CD4-positive, alpha-beta T cell treated with Interleukin-12 subunit alpha and Interleukin-12 subunit beta, for 1 hour (primary cell): ENCODE measurements at places on chromosomes 4 and X.

GRCh38 chr4:73396304-73396703 is 7.8 kb upstream of the ALB start:
- no peak for DNase-seq

GRCh38 chr4:74632634-74633033 is 161.7 kb downstream of the BTC start:
- DNase-seq, result peak; percentile 39

GRCh38 chrX:137215467-137215866 is 181.7 kb upstream of the GPR101 start:
- no peak for DNase-seq

- no peak for DNase-seq
Observed at GRCh38 chr4:61638591-61638990, 438.5 kb downstream of the ADGRL3 start.

DNA sequence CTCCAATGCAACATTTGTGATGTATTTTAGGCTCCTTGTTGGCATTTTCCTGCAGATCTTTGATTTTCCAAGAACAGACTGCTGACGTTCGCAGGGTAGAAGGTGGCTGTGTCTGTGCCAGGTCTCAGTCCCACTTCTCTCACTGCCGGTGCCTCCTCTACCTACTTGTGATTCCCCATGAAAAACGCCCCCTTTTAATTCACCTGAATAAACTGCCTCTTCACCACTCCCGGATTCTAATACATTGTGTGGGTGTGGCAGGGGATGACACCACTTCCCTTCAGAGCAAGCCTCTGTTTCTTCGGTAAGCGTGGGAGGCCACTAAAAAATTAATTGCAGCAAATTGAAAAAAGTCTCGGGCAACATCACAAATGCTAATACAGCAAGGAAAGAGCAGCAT is 96.1 kb upstream of the FAM9B start:
- no peak for DNase-seq

- DNase-seq, result no peak
Observed at GRCh38 chr4:45992728-45993127, 131.1 kb downstream of the GABRG1 start.

DNA sequence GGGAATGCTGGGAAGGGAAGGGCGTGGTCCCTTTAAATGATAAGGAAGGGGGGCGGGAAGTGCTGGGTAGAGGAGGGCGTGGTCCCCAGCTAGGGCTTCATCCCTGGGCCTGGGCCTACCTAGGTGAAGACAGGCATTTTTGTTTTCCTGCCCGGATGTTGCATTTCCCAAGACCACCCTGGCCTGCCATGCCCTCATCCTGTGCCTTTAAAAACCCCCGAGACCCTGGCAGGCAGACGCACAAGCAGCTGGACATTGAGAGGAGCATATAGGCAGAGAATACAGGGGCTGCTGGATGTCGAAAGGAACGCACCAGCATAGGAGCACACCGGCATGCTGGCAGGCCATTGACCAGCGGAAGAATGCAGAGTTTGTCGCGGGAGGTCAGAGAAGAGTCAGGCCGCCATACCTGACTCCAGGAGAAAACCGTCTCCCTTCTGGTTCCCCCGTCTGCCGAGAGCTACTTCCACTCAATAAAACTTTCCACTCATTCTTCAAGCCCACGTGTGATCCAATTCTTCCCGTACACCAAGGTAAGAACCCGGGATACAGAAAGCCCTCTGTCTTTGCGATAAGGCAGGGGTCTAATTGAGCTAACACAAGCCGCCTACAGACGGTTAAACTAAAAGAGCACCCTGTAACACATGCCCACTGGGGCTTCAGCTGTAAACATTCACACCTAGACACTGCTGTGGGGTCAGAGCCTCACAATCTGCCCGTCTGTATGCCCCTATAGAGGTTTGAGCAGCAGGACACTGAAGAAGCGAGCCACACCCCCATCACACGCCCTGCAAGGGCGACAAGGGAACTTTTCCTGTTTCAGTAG is 2.9 kb upstream of the AGA start:
- no peak for DNase-seq

DNA sequence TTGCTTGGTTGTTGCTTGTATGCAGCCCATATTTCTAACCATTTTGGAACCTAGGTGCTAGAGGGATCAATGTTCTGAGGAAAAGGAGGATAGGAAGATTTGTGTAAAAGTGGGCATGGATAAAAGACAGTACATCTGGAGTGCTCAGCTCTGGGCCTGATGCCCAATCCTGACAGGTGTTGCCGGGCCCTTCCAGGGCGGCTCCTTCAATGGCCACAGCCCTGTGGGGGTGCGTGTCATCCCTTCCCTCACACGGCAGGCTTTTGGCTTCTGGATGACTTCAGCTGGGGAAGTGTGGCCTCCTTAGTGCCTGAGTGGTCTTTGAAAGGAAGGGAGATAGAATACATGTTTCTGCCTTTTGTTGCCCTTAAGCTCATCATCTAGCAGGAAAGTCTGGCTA is 47.2 kb downstream of the NELFA start:
- DNase-seq, result no peak

DNA sequence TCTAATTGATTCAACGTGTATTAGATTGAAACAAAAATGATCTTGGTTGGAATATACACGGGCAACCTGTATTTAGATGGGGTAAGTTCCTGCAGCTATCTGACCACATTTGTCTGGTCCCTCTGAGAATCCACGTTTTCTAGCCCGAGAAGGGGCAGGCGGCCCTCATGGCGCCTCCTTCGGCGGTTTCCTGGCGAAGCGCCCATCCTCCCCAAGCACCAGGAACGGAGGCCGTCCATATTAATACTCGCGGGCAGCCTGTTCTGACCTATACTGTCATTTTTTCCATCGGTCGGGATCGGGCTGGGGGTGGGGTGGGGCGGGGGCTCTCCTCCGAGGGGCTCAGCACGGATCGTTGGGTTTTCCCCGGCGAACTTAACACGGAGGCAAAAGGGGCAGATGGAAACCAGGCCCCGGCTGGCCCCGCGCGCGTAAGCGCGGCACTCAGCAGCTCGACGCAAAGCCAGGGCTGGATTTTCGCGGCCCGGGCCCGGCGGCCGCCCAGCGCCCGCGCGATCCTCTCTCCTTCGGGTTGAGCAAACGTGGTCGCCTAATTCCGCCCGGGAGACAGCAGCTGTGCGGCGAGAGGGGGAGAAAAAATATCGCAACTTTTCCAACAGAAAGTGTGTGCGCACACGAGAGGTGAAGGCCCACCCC is 77.2 kb upstream of the BCOR start:
- DNase-seq, result peak; percentile 47

- DNase-seq, result no peak
Observed at GRCh38 chr4:36321176-36321575, 39.8 kb downstream of the DTHD1 start.

DNA sequence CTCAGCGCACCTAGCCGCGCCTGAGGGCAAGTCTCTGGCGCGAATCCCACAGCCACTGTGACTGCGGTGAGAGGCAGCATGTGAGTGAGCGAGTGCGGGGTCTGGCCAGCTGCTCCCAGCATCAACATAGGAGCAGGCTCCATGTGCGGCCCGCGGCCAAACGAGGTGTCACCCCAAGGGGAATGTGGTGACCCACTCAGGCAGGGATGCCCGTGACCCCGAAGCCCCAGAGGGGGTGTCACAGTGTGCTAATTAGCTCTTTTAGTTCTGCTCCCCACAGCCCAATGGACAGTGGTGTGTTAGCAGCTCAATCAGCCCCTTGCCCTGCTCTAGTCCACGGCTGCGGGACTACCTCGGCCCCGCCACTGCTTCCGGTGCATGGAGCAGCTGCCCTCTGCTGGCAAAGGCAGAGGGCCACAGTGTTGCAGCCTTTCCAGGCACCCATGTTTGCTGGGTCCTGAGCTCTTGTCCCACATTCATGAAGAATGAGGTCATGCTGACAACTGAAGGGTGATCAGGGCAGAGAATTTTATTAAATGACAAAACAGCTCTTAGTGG is 61.4 kb downstream of the AGA start:
- no peak for DNase-seq

DNA sequence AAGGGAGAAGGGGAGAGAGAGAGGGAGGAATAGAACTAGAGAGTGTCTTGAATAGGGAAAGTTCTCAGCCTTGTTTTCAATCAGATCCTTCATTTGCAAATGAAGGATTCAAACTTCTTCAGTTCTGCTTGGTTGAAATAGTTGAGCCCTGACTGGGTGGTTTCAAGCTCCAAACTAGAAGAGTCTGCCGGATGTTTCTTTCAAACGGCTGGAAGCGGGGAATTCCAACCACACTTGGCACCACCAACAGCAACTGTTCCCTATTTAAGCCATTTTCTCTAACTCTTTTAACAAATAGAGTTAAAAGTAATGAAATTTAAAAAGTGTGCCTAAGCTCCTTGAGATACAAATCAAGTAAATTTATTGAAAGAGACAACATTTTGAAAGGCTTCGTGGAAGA is 67.5 kb upstream of the DDX60 start:
- DNase-seq, result no peak

- DNase-seq, result no peak
Observed at GRCh38 chr4:128379860-128380259, 92.2 kb upstream of the PGRMC2 start.

GRCh38 chr4:138981930-138982390 is 33.6 kb upstream of the NOCT start:
- DNase-seq, result no peak

- DNase-seq, result peak; percentile 0
Observed at GRCh38 chrX:147803948-147804347, 107.8 kb upstream of the FMR1 start.

DNA sequence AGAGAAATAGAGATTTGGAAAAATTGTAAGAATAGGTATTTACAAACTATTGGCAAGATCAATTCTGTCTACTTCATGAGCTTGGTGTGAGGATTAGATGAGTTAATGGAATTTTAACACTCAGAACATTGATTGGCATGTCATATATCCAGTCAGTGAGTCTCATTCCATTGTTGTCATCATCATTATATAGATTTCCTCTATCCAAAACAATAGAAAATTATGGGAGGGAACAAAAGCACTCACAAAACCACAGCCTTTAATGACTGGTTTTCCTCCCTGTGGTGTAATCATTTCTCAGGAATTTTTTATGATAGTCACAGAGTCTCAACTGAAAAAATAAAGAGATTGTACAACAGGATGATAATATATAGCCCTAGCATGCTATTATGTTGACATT is 21.1 kb downstream of the KLHL5 start:
- no peak for DNase-seq

DNA sequence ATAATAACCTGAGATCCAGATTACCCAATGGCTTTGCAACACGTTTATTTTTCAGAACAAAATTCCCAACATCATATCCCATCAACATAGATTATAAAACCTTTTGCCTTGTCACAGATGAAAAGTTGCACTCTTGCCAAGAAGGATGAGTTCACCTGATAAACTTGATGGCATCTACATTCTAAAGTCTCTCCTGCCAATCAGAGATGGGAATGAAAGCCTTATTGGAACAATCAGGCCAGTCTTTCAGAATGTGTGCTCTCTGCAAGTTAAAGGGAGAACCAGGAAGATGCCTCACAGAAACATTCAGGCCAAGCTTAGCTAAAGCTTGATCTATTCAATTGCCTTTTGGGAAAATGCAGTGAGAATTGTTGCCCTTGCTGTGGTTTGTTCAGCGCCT is 1.3 kb downstream of the LPAR4 start:
- no peak for DNase-seq

- no peak for DNase-seq
Observed at GRCh38 chr4:108920395-108921087, 157.7 kb upstream of the ETNPPL start.

DNA sequence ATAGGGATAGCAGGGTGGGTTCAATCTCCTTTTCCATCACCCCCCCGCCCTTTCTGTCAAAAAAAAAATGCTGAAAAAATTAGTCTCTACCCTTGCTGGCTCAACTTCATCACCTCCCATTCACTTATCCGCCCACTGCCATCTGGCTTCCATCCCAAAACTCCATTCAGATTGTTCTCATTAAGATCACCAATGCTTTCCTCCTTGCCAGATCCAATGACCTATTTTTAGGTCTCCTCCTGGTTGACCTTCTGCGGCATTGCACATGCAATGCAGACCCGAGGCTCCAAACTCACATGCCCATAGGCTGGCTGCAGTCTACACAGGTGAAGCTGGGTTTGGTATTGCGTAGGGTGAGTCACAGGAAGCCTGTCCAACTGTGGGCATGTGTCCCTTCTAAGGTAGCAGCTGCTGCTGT is 21.1 kb upstream of the STIM2 start:
- DNase-seq, result no peak

GRCh38 chr4:6939761-6940743 is 30.4 kb downstream of the TBC1D14 start:
- DNase-seq, result no peak

GRCh38 chr4:37567836-37568235 is 118.3 kb downstream of the RELL1 start:
- no peak for DNase-seq

- no peak for DNase-seq
Observed at GRCh38 chr4:15420642-15421041, 7.2 kb upstream of the C1QTNF7 start.

GRCh38 chr4:78024085-78024484 is 33.0 kb upstream of the FRAS1 start:
- no peak for DNase-seq

- peak; percentile 2 for DNase-seq
Observed at GRCh38 chr4:26719954-26720552, 136.2 kb downstream of the TBC1D19 start.

GRCh38 chr4:62487016-62487415 is 1286.9 kb downstream of the ADGRL3 start:
- DNase-seq, result no peak

DNA sequence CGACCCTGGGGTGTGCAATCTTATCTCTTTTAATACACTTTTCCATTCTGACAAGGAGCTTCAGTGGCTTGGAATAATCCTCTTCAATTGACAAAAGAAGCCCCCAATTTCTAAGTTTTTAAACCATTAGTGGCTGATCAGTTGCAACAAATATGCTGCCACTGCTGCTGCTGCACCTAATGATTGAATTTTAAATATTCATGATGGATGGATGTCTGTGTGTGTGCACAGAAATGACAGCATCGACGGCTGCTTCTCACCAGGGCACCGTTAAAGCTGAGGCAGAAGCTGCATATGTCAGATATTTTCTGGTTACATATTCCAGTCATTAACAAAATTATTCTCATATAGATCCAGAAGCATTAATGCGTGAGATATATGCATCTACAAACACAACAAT is 182.4 kb downstream of the MGST2 start:
- no peak for DNase-seq

GRCh38 chrX:10794203-10794630 is 173.8 kb upstream of the MID1 start:
- DNase-seq, result no peak

GRCh38 chr4:101833480-101833879 is 43.0 kb downstream of the BANK1 start:
- DNase-seq, result no peak

GRCh38 chr4:16859031-16859430 is 39.4 kb downstream of the LDB2 start:
- no peak for DNase-seq

- DNase-seq, result no peak
Observed at GRCh38 chr4:121034017-121034416, 38.3 kb downstream of the NDNF start.

- no peak for DNase-seq
Observed at GRCh38 chr4:14812101-14812500, 190.2 kb upstream of the CPEB2 start.

GRCh38 chr4:172546782-172547181 is 621.8 kb upstream of the GALNT7 start:
- no peak for DNase-seq
